ENCODE measurements at places on chromosomes 2 and 18.

GRCh38 chr2:126932966-126933710, 34.4 kb downstream of the TEX51 start:
- no peak for DNase-seq

GRCh38 chr2:152336854-152337510, 2.0 kb downstream of the FMNL2 start:
- DNase-seq: no peak

- no peak for DNase-seq
Measured at GRCh38 chr2:36389091-36389564, 33.5 kb downstream of the CRIM1 start.

GRCh38 chr18:37419315-37419714, 146.3 kb downstream of the CELF4 start:
- no peak for DNase-seq

GRCh38 chr2:242011991-242012764, 142.6 kb downstream of the RTP5 start:
- peak; percentile 17 for DNase-seq

DNA sequence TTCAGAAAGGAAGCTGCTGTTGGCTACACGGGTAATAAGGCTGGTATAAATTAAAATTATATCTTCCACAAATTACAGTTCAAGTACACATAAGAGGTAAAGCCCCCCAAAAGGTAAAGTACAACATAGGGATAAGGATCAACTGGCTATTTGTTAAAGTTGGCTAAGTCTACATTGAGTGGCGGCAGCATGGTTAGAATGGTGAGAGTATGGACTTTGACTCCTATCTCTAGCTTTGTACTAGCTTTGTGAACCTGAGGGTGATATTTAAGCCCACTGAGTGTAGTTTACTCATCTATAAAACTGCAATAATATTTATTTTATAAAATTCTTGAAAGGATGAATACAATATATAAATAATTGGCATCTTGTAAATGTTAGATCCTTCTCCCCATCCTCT, 542.8 kb downstream of the DSC3 start:
- no peak for DNase-seq

DNA sequence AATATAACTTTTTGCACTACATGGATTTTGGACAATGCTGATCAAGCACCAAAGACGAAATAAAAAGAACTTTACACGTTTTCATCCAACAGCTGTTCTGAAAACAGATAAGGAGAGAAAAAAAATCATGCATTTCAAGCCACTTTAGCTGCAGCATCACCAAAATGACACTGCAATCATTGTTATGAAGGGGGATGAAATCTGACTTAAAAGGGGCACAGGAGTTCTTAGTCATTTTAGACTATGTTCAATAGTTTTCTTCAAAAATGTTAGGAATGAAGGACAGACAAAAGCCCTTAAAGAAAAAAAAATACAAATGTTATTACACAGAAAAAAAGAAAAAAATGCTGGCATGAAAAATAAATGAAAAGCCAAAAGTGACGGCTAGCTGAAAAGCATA, 71.2 kb downstream of the CUL3 start:
- DNase-seq: no peak

DNA sequence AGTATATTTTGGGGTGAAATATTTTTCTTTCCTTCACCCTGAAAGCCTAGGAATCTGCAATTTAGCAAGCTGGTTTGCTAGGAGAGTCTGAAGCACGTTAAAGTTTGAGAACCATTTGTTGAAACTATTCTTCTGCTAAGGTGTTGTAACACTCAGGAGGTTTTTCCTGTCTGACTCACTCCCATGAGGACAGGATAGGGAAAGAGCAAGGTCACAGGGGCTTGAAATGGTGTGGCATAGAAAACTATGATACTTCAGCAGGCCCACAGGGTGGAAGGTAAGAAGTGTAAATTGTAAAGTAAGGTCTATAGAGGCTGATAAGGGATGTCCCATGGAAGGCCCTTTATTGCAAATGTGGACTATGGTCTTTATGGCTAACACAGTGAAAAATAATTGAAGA, 177.7 kb upstream of the ZC3H15 start:
- no peak for DNase-seq

DNA sequence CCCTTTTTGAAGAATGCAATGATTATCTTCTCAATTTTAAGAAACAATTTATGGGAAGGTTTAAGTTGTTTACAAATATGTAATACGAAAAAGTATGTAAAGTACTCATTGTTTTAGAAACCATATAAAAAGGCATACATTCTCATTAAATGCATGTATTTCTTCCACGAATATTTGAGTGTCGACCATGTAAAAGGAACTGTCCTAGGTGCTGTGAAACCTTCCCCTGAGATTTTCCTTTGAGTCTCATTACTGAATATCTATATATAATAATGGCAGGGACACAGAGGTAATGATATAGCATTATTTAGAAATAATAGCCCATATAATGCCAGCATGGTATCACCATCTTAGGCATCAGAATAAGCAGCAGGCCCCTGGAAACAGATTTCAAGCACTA, 239.3 kb downstream of the ERBB4 start:
- DNase-seq: no peak

DNA sequence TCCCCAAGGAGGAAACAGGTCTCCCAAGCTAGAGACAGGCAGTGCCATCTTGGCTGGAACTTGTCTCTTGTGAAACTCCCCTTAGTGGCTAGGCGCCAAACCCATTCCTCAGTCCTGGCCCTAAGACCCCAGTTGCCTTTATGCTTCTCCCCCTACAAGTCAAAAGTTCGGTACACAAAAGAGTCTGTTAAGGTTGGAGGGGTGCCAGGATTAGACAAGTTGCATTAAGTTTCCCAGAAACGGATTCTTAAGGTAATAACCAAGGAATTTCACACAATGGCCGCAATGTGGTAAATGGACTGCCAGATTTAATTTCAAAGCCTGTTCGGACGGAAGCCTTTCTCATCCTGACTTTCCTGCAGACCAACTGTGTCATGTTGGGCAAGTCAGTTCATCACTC, 80.7 kb downstream of the CCBE1 start:
- DNase-seq: no peak

DNA sequence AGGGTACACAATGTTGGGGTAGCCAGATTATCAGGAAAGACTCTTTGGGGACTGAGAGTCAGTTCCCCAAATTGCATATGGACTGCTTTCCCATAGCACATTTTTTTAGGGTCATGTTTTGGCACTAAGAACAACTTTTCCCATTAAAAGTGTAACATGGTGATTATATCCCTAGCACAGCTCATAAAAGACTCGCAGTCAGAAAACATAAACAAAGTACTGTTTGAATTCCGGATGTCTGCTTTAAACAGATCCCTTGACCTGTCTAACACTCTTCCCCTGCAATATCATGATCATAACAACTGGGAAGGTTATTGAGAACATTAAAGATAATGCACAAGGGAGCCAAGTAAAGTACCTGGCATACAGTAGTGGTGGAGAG, 262.2 kb downstream of the ASXL3 start:
- no peak for DNase-seq

DNA sequence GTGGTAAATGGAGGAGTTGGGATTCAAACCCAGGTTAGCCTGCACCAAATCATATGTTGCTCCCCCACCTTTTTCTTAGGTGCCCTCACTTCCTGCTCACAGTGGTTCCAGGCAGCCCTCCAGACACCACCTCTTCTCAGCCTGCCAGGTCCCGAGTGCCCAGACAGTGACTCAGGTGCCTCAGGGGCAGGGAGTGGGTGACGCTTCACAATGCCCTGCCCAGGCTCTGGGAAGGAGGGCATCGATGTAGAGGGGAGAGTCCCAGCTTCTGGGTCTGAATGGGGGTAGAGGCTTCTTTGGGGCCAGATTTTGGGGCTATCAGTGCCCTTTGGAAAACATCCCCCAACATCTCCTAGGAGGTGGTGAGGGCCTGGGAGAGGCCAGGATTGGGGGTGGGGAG, 5.2 kb upstream of the DNAJB2 start:
- no peak for DNase-seq

GRCh38 chr2:85160966-85161960, 28.1 kb downstream of the TCF7L1 start:
- no peak for DNase-seq

- no peak for DNase-seq
Measured at GRCh38 chr2:222707689-222708273, 36.3 kb downstream of the MOGAT1 start.

DNA sequence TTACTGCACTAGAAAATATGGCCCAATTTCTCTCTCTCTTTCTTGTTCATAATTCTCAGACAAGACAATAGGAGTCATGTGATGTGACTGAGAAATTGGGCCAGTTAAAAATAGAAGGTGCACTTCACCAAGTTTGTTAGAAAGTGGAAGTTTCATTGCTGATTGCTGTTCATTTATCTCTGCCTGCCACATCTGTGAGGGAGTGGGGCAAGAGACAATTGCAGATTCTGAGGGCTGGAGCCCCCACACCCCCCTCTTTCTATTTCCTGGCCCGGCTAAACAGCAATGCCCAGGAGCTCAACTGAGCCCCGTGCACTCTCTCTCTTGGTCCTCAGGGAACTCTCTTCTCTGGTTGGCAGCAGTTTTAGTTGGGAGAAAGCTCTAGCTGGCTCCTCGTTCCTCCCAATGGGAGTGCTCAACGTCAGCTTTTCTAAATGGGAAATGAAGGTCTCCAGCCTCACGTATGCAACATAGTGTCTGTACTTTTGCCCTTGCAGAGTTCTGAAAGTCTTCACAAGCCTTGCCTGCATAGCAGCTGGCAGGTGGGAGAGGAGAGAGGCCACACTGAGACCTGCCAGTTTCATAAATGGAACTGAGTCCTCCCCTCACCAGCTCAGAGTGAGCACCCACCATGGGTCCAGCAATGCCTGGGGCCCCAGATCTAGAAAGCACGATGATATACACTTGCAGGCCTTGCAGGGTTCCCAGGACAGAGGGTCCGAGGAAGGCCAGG, 115.7 kb downstream of the MYCN start:
- DNase-seq: no peak
